Left hindlimb (tissue), 1 donor: ENCODE measurements at places on chromosomes 4 and X.

GRCh38 chr4:30790123-30790522, 70.0 kb downstream of the PCDH7 start:
- no peak for DNase-seq

- DNase-seq, result no peak
Measured at GRCh38 chr4:3297066-3297859, 4.4 kb downstream of the RGS12 start.

GRCh38 chr4:11614426-11614825, 185.7 kb upstream of the HS3ST1 start:
- DNase-seq, result no peak

DNA sequence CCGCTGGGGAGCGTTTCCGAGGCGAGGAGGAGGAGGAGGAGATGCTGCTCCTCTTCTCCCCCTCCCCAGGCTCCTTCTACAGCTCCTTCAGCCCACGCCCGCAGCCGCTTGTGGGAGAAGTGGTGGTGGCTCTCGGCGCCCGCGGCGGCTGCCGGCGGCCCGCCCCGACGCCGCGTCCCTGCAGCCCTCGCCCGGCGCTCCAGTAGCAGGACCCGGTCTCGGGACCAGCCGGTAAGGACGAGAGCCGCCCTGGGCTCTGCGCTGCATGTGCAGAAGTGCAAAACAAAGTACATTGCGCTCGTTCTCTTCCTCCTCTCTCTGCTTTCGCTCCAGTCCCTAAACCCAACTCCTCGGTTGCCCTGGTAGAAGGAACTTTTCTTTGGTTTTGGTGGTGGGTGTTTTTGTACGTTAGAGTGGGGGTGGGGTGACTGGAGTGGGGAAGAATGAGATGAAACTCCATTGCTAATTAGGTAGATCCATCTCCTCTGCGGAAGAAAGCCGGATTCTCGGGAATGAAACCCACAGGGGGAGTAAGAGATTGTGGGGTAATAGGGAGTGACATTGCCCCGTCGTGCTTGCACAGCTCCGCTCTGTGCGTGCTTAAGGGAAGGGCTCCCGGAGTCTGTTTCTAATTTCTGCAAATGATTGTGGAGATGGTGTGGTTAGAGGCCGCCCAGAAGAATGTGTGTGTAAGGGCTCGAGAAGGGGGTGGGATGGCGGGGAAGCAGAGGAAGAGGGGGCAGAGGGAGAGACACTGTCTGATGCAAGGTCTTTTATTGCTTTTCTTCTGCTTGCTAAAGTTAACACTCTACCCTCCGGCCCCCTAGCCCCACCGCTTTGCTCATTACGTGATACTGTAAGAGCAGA, 677 bp downstream of the PTPN13 start:
- peak; percentile 77 for DNase-seq

DNA sequence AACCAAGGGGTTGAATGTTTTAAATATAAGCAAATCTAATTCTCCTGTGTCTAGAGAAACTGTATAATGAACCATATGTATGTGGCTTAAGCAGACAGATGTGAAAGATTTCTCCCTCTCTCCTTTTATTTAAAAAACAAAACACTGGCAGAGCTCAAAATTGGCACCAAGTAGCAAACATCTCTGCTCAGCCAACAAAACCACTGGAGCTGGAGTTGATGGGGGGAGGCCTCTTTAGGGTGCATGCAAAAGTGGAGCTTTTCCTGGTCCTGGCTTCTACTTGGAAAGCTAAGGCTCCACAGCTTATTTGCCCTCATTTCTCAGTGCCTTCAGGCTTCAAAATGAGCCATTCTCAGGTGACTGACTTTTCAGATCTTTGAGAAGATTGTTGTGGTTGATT, 95.6 kb downstream of the REPS2 start:
- DNase-seq, result peak; percentile 37

DNA sequence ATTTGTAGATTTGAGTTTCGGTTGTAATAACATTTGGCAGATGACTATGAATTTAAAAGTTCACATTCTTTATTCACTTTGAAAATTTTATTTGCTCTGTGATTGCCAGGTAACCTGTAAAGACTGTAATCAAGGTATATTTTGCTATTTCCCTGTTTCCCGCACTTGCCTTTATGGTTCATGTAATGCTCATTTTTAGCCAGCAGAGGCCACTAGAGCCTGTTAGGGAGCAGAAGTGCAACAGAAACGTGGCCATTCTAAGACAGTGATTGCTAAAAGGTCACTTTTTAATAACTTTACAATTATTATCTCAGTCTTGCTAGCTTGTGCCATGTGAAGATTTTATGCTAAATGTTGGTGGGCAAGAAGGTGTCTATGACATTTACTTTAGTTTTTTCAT, 12.4 kb downstream of the YIPF6 start:
- DNase-seq, result no peak

DNA sequence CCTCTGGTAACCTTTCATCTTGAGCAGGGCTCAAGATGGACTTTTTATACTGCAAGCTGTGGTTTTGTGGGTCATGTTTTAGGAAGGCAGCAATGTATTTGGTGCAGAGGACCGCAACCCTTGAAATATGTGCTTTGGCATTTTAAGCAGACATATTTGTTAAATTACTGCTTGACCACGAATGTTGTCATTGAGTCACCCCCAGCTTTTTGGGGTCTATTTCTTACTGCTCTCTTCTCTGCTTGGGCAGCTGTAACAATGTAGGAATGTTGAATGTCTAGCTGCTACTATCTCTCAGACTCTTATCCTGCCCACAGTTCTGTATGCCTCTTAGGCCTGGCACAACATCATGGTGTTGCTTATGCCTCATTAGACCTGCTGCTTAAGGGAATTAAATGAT, 6.0 kb downstream of the RBPJ start:
- no peak for DNase-seq

GRCh38 chrX:47802589-47802988, 34.1 kb upstream of the ZNF81 start:
- DNase-seq, result no peak

DNA sequence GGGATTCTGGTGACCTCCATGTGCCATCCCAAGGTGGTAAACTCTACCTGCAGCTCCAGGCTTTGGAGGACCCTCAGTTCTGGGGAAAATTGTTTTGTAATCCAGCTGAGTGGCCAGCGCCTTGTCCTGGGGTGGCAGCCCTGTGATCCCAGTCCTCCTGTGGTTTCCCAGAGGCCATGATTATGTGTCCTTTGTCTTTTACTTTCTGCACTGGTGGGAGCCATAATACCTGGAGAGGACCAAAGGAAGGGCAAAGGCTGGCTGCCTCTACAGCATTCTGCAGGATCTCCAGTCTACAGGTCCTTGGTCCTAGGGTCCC, 64.0 kb downstream of the NBDY start:
- no peak for DNase-seq

DNA sequence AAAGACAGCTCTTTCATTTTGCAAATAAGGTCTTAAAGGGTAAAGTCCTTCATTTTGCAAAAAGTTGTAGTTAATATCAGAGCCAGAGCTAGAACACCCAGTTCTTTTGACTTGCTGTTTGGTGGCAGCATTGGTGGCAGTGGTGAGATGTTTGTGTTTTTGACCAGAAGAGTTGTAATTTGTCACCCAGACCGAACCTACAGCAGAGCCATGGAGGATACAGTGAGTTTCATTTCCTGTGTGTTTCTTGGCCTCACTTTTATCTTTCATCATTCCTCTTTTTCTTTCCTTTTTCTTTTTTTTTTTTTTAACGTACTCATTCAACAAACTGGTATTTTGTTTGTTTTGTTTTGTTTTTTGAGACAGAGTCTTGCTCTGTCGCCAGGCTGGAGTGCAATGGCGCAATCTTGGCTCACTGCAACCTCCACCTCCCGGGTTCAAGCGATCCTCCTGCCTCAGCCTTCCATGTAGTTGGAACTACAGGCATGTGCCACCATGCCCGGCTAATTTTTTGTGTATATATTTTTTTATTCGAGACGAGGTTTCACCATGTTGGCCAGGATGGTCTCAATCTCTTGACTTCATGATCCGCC, 116.4 kb downstream of the AFF1 start:
- no peak for DNase-seq

DNA sequence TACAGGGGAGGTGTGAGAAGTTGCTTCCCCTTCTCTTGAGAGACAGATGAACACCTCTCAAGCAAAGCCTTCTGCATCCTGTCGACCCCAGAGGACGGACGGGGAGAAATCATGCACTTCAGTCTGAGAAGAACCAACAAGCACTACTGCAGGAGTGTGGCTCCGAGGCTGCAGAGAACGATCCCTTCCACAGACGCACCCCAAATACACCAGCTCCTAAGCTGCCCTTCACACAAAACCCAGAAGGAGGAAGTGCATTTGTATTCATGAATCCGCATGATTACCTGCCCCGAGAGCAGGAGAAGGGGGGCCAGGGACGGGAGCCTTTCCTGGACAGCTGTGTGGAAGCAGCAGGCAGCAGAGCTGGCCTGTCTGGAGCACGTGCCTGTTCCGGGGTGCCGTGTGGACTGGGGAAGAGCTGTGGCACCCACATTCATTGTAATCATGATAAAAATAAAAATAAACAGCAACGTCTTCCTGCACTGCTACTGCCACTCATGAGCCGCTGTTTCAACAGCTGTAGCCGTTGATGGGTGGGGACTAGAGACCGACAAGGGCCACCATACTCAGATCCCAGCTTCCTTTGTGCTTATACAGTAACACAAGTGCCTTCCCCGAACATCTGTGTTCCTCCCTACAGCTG, 42.9 kb downstream of the ACSL1 start:
- no peak for DNase-seq

DNA sequence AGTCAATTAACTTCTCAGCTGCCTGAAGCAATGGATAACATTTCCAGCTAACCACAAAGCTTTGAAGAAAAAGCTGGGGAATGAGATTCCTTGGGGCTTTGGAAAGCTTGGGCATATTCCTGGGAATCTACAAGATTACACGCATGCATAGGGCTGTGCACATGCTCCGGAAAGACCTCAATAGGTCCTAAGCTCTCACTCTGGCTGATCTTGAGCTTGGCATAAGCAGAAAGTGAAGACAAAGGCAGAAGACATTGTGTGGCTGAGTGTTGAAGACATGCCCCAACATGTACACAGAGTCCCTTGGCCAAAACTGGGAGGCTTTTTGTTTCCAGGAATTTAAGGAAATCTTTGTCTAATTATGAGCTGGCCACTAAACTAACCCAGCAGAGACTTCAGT, 31.2 kb downstream of the ATG4A start:
- DNase-seq, result no peak

DNA sequence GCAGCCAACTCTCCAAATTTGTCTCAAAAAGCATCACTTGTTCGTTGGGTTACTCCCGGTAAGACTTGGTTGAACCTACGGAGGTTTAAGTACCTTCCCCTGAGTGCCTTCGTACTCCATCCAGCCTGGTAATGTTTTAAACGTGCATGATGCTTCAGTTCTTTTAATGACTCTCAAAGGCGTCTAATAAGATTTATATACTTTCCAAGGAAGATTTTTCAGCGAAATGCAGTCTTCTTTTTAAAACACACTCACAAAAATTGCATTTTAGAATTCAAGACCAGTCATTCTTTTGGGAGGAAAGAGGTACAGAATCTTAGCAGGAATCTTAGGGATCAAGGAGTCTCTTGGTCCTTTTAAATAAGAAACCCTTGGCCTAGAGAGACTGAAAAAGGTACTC, 430 bp upstream of the TRPC3 start:
- DNase-seq, result no peak

- no peak for DNase-seq
Measured at GRCh38 chr4:153266988-153267387, 62.7 kb downstream of the TRIM2 start.

- no peak for DNase-seq
Measured at GRCh38 chr4:81746071-81746470, 274.4 kb upstream of the RASGEF1B start.

DNA sequence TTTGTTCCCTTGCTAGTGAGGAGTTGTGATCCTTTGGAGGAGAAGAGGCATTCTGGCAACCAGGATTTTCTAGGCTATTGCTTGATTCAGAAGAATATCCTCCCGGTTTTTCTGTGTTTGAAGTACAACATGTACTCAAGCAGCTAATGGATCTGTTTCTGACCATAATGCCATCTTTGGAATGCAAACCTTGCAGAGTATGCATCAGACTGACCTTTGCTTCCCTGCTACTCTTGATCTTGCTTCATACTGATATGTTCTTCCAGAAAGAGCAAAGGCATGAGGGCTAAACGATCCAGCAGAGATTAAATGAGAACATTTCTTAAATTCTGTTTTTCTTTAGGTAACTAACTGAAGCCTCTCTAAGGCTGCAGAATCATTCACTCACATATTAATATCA, 265.4 kb upstream of the SLC7A11 start:
- no peak for DNase-seq

- peak; percentile 95 for DNase-seq
Measured at GRCh38 chrX:47581731-47582647, at the start of gene TIMP1. Gene TIMP1, plus strand, starts transcription at chrX:47582436. Its CDS starts 980 bp downstream, at chrX:47583416.

DNA sequence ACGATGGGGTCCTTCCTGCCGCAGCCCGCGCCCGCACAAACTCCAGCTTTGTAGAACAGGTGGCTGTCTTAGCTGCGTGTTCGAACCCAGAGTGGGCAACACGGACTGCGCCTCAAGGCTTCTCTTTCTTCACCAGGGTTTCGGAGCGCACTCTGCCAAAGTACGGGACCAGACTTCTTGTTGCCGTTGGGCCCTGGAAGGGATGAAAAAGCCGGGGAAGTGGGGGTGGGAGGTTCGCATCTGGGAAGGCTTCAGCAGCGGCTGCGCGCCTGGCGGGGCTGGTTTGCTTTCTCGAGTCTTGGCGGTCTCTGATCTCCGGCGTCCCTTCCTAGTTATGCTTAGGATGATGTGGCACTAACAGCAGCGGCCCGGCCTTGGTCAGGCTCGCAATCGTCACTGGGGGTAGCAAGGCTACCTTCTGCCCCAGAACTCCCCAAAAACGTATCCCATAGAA, 673 bp downstream of the PARM1 start:
- no peak for DNase-seq

- peak; percentile 79 for DNase-seq
Measured at GRCh38 chrX:151776181-151776731, 41.7 kb downstream of the CNGA2 start.

GRCh38 chrX:8913655-8914409, 112.6 kb upstream of the FAM9A start:
- DNase-seq, result peak; percentile 69
